GM10248 (cell line): ENCODE measurements at places on chromosomes 2 and 18.

GRCh38 chr2:155070489-155070888 is 372.0 kb downstream of the KCNJ3 start:
- DNase-seq, result no peak

- no peak for DNase-seq
Observed at GRCh38 chr2:120559401-120559800, 176.3 kb upstream of the GLI2 start.

DNA sequence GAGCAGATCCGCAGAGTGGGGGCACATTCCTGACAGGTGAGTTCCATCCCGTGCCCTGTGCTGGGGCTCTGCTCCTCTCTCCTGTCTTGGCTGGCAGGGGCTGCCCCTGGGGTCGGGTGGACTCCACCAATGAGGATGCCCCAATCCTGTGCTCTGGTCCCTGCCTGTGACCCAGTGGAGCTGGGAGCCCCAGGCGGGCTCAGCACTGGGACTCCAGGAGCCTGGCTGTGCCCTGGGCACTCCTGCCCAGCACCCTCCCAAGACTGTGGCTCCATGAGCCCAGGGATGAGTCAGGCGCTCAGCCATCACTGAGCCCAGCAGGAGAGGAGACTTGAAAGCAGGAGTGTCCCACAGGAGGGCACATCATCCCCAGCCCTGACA is 53.9 kb downstream of the MBP start:
- no peak for DNase-seq

- DNase-seq, result no peak
Observed at GRCh38 chr2:78845664-78846185, 179.8 kb upstream of the REG3G start.

DNA sequence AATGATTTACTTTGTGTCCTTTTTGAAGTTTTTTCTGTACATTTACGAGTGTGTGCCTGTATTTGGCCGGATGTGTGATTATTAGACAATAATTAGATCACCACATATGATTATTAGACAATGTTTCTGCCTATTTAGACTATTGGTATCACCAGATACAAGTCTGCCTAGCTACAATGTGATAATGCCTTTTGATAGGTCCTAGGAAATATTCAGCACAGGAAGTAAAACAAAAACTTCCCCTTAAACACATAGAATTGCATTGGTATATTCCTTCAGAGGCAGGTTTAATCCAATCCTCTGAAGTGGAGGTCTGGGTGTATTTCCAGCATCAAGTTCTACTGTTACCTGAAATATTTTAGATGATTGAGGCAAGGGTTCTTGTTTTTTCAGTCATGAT is 275.1 kb downstream of the TGIF1 start:
- no peak for DNase-seq

- DNase-seq, result no peak
Observed at GRCh38 chr2:36455788-36456187, 100.2 kb downstream of the CRIM1 start.

- no peak for DNase-seq
Observed at GRCh38 chr2:100137318-100137717, 5.1 kb downstream of the AFF3 start.

GRCh38 chr18:56748698-56749268 is 97.6 kb downstream of the WDR7 start:
- peak; percentile 25 for DNase-seq

- DNase-seq, result no peak
Observed at GRCh38 chr2:137287913-137288639, 522.7 kb downstream of the THSD7B start.

GRCh38 chr2:20012282-20013125 is at the start of gene MATN3:
TSS of gene MATN3 (minus strand) at chr2:20012668. CDS start at chr2:20012631, 37 bp downstream.
- DNase-seq, result peak; percentile 45

- no peak for DNase-seq
Observed at GRCh38 chr2:112572005-112572404, 12.4 kb upstream of the CHCHD5 start.

GRCh38 chr2:96859099-96859649 is 1.4 kb upstream of the ANKRD39 start:
- DNase-seq, result no peak

DNA sequence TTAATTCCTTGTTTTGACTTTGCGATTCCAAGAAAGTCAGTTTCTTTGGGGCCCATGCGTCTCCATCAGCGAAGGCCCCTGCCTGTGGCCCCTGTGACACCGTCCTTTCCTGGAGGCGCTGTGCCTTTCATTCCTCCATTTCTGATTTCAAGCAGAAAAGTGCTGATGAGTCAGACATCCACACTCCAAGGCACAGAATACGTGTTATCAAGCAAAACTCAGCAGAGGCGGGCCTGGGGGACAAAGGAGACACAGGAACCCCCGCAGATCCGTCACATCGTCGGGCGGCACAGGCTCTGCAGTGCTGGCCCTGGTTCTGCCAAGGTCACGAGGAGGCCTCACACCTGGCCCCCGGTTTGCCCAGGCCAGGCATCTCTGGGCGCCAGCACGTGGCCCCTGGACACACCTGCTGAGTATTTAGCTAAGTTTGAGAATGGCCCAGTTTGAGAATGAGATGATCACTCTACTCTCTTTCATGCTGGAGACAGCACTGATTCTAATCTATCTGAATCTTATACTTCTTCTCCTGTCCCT is 7.2 kb upstream of the SALL3 start:
- DNase-seq, result peak; percentile 11

GRCh38 chr18:47274961-47275360 is 23.5 kb upstream of the SKOR2 start:
- DNase-seq, result no peak

DNA sequence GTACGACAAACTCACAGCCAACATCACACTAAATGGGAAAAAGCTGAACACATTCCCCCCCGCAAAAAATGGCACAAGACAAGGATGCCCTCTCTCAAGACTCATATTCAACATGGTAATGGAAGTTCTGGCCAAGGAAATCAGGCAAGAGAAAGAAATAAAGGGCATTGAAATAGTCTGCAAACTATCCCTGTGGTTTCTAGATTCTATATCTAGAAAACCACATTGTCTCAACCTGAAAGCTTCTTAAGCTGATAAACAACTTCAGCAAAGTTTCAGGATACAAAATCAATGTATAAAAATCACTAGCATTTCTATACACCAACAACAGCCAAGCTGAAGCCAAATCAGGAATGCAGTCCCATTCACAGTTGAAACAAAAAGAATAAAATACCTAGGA is 294.6 kb upstream of the CYP26B1 start:
- no peak for DNase-seq

GRCh38 chr2:67159929-67160328 is 237.2 kb upstream of the ETAA1 start:
- no peak for DNase-seq

DNA sequence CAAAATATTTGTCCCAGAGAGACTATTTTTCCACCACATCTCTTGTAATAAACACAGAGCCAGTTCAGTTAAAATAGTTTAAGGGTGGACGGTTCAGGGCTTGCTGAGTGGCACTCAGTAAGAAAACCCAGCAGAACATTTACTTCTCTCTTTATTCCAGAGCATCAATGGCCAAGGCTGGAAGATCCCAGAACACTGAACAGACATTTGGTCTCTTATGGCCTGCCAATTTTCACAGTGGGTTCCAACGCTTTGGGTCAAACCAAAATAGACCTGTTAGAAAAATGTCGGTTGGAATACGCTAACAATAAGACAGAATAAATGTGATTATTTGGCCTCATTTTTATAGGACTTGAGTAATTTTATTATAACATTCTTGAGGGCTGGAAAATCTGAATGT is 580.3 kb upstream of the TMEFF2 start:
- no peak for DNase-seq

GRCh38 chr2:17971531-17972125 is 93.2 kb downstream of the KCNS3 start:
- no peak for DNase-seq

DNA sequence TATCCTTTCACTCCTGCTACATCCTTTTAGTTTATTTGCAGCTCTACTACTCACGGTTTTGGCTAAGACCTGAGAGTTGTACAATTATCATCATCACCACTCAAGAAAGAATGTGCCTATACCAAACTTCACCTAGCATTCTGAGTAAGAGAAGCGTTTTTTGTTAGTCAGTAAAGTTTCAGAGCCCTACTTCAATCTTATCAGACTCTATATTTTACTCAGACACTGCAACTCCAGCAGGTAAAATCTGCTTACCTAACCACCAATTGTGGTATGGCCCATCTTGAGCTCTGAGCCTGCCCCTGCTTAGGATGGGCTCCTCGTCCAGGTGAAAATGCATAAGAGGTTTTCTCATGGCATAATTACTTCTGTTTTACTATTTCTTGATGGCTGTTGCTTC is 37.1 kb downstream of the ICOS start:
- DNase-seq, result no peak

- DNase-seq, result no peak
Observed at GRCh38 chr2:240967681-240968621, 30.5 kb upstream of the SNED1 start.

GRCh38 chr2:24791452-24791851 is 1.7 kb downstream of the PTRHD1 start:
- no peak for DNase-seq

- no peak for DNase-seq
Observed at GRCh38 chr2:80351231-80351630, 46.7 kb upstream of the LRRTM1 start.

GRCh38 chr2:8682719-8683667 is 1.1 kb downstream of the ID2 start:
- no peak for DNase-seq
